Hematopoietic multipotent progenitor cell treated with erythropoietin and hydrocortisone succinate and interleukin-3 and kit ligand, for 17 days (in vitro differentiated cells): ENCODE measurements at places on chromosomes 1 and 21.
A peak's percentile ranks its signal among the peaks of the same experiment; 100 is the strongest.

- DNase-seq: no peak
Measured at GRCh38 chr1:63189677-63190076, 132.7 kb upstream of the FOXD3 start.

DNA sequence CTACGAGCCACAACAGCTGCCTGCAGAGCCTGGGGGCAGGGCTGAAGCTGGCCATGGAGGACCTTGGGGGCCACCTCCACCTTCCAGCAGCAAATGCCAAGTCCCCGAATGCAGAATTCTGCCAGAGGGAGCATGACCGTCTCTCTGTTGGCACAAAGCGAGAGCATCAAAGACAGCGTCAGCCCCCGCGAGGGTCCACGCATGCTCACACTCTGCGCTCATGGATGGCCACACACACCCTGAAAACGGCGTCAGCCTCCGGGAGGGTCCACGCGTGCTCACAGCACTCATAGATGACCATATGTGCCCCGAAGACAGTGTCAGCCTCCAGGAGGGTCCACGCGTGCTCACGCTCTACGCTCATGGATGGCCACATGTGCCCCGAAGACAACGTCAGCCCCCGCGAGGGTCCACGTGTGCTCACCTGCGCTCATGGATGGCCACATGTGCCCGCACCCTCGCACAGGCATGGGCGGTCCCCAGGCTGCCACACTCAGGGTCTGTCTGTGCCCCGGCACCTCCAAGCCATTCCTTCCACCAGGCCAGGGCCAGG lies 46.5 kb downstream of the MORN1 start:
- no peak for DNase-seq

DNA sequence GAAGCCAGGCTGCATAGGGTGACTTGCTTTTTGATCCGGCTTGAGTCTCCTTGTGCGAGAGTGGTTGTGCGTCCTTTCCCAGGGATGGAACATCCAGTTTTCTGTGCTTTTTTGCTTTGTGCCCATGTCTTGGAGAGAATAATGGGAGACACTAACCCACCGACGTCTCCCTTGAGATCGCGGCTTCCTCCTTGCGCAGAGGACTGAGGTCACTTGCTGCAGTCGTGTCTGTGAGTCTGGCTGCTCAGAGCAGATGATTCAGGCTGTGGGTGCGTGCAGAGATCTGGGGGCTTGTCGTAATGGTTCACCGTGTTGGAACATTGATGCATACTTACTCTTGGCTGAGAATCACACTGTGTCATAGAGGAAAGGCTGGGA lies 164.5 kb upstream of the CACNA1E start:
- DNase-seq: no peak

GRCh38 chr1:7224644-7225043 lies 439.4 kb downstream of the CAMTA1 start:
- no peak for DNase-seq

DNA sequence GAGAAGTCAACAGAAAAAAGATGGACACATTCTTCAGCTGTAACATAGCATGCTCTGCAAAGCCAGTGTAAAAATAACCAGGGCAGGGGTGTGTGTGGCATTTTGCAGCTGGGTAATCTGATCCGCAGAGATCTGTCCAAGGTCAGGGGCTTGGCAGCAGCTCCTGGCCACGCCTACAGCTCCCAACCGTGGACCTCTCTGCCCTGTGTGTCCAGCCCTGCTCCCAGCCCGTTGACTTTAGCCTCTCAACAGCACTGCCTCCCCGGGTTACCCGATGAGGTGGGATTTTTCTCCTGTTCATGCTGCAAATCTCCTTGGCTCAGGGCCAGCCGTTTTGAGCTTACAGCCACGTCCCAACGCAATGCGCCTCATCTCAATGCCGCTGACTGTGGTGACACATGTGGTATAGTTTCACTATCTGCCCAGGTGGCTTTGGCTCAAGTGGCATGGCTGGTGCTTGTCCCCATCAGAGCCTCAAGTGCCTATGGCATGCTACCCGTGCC lies 68.1 kb downstream of the VWA5B1 start:
- DNase-seq: no peak

DNA sequence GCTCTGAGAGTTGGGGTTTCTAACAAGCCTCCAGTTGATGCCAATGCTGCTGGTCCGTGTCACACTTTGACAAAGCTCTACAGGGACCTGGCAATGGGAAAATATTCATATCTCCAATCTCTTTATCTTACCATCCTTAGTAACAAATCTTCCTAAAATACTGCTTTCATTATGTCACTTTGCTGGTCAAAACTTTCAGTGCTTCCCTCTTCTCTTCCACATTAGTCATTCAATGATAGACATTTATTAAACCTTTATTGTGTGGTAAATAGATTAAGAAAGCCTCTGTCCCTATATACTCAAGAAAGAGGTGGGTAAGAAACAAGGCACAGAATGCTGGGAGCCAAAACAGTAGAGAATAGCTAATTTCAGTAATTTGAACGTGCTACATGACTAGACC lies 79.3 kb downstream of the SLC44A5 start:
- no peak for DNase-seq

- DNase-seq: no peak
Measured at GRCh38 chr1:233364026-233364425, 36.5 kb downstream of the MAP3K21 start.

GRCh38 chr1:29575277-29575676 lies 339.0 kb downstream of the PTPRU start:
- no peak for DNase-seq

GRCh38 chr1:202649553-202650392 lies 60.5 kb downstream of the SYT2 start:
- no peak for DNase-seq

DNA sequence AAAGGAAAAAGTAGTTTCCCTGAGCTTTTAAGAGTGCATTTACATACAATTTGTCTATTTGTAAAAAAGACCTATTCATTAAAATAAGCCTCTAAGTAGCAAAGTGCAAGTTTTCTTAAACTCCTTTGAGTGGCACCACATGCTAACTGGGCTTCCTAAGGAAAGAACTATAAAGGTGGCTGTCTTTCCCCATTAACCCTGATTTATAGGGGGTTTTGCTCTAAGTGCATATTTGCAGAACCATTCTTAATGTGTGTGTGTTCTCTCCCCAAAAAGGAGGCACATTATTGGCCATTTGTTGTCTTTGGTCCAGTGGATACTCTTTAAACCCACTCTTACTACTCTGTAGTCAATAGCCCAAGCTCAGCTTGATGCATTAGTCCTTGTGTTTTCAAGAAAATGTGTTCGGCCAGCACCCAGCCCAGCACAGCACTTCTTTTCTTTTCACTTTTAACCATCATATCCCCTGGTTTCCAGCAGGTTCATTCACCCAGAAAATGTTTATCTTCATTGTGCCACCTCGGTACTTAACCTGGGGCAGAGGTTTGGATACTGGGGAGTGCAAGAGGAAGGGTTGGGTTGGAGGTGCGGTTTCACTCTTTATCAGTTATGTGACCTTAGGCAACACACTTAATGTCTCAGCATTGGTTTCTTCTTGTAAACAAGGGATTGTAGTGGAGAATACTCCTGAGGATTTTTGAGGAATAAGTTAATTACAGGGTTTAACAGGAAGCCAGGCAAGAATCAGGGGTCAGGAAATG lies 161.9 kb upstream of the UBE2U start:
- no peak for DNase-seq

DNA sequence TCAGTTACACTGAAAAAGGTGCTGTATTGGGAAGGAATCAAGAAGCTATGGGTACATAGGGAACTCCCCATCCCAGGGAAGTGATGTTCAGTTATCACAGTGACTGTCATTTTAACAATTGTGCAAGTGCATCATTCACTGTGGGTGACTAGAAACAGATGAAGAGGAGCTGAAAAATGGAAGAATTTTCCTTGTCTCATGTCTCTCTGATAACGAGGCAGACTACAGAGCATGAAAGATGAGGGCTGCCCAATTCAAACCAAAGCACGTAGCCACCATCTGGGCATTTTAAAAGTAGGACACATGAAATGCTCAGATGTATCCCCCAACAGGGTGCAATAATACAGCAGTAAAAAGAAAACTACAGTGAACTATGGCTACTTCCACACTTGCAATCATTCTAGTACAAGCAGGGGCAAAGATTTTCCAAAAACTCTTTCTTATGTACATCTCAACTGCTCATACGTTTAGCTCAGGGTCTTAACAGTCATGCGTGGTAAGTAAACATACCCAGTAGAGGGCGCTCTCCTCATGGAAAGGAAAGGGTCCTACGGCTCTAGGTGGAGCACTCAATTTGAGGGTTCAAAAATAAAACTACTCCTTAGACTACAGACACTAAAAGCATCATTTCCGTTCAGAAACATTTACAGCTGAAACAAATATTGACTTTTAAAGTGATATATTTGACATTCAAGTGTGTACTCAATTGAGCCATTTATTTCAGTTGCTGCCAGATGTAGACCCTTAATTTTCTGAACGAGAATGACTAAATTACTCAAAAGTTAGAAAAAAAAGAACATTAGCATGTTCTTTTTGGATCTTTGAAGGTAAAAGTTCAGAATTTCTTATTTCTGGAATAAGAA lies 143.2 kb downstream of the KCTD3 start:
- peak; percentile 27 for DNase-seq

DNA sequence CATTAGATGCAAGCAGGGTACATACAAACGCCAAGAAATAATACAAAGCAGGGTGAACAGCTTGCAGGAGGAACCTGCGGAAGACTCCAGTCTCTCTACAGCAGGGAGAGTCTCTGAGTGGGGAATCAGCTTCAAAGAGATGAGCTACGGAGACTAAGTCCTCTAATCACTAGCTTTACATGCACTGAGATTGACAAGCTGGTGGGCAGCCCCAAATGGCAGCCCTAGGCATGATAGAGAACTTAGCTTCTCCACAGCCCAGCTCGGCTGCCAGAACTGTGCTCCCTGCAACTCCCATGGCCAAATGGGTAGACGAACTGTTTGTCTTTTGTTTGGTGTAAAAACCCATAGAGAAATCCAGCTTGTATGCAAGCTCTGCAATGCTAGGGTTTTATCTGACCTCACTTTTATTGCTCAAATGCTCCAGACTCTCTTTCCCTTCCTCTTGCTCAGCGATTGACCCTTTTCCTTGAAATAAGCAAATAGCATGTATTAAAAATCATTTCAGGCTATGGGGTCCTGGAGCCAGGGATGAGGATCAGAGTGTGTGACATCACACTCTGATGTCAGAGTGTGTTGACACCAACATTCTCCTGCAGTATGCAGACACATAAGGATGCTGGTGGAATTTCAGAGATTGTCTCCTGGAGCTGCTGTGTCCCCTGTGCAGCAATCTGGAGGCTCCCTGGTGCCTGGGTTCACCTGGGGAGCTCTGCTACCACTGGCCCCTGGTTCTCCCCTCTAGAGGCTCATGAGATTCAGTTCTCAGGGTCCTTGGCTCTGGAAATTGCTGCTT lies 238.5 kb downstream of the TTLL7 start:
- no peak for DNase-seq

DNA sequence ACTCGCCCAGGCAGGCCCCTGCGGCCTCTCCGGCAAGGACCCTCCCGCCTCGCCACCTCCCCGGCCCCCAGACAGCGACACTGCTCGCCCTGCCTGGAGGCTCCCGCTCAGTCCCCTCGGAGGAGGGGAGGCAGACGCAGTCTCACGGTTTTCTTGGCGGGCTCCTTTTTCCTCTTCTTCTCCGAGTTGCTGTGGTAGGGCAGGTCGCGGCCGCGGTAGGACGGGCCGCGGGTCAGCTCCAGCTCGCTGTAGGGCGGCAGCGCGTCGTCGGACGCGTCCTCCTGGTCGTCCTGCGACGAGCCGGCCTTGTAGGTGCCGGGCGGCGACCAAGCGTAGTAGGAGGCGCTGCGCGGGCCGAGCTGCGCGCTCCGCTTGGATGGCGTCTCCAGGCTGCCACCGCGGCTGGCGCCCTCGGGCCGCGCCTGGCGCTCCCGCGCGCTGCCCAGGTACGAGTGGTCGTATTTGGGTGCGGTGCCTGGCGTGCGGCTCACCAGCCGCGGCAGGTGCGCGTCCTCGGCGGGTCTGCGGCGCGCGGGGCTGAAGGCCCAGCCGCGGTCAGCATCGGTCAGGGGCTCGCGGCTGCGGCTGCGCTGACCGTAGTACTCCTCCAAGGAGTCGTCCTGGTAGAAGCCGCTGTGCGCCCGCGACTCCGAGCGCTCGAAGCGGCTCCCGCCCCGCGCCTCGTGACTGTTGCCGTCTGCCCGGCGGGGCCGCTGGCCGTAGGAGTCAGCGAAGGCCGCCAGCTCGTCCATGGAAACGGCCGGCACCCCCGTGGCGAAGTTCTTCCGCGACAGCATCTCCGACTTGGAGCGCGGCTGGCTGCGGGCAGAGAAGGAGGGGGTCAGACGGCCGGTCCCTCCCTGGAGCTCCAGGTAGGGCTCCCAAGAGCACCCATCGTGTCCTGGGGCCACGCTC lies 44.8 kb upstream of the TADA1 start:
- no peak for DNase-seq

GRCh38 chr1:15973772-15974171 lies 2.1 kb downstream of the ZBTB17 start:
- no peak for DNase-seq

DNA sequence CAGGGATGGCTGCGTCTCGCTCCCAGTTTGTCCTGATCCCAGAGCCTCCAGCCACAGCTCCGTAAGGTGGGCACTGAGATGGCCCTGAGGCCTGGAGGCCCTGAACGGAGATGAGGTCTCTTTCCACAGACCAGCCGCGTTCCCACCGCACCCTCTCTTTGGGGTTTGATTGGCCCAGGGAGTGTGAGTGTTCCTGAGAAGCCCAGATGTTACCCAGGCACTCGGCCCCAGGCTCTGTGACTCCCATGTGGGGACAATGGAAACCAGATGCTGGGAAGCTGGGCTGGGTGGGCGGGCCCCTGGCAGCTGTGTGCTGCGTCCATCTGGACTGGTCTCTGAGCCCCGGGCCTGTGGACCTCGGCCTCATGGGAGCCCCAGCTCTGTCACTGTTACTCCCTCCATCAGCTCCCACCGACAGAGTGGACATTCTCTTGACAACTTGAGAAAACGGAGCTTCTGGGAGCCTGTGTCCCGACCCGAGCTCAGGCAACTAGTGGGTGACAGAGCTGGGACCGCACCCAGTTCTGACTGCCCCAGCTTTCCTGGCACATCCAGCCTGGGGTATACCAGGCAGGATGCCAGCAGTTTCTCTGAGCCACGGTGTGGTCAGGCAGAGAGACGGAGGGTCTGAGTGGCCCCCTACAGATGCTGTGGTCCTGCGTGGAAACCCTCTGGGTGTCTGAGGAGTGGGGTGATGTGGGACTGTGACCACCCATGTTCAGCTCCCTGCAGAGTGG lies 9.8 kb upstream of the COL6A1 start:
- DNase-seq: no peak

GRCh38 chr1:46131712-46132528 lies 509 bp downstream of the PIK3R3 start:
- DNase-seq: peak; percentile 31
